ENCODE measurements at places on chromosomes 11 and 22. TPM values are rescaled to one million over a fixed set of nuclear protein-coding genes. Genes with fewer than 3 reads are reported as not detected.
A peak's percentile ranks its signal among the peaks of the same experiment; 100 is the strongest.

DNA sequence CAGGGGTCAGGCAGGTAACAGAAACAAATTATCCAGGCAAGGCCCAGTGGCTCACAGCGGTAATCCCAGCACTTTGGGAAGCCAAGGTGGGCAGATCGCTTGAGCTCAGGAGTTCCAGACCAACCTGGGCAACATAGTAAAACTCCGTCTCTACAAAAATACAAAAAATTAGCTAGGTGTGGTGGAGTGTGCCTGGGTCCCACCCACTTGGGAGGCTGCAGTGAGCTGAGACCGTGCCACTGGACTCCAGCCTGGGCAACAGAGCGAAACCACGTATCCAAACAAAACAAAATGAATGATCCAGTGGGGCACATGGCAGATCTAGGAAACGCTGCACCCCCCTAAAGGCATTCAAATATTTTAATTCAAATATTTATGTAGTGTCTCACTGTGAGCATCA is 9.9 kb downstream of the NUMA1 start:
- no peak for DNase-seq

DNA sequence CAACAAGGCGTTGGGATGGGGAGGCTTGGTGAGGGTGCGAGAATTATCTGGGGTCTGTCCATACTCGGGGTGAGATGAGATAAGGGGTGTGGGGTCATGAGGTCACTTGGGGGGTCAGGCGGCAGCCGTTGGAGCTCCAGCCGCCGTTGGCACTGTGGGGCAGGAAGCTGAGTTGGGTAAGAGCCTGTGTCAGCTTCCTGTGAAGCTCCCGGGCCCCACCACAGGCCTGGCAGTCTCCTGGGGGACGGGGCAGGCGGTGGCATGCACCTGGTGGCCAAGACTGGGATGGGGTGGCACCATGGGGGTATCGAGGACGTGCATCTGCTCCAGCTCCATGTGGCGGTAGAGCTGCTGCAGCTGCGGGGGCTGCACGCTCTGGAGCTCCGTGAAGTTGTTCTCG is 7.1 kb upstream of the MYBPC3 start:
- no peak for DNase-seq

- DNase-seq = peak; percentile 14
These were observed 8.7 kb upstream of the GDPD5 start for GRCh38 chr11:75534259-75535069.

DNA sequence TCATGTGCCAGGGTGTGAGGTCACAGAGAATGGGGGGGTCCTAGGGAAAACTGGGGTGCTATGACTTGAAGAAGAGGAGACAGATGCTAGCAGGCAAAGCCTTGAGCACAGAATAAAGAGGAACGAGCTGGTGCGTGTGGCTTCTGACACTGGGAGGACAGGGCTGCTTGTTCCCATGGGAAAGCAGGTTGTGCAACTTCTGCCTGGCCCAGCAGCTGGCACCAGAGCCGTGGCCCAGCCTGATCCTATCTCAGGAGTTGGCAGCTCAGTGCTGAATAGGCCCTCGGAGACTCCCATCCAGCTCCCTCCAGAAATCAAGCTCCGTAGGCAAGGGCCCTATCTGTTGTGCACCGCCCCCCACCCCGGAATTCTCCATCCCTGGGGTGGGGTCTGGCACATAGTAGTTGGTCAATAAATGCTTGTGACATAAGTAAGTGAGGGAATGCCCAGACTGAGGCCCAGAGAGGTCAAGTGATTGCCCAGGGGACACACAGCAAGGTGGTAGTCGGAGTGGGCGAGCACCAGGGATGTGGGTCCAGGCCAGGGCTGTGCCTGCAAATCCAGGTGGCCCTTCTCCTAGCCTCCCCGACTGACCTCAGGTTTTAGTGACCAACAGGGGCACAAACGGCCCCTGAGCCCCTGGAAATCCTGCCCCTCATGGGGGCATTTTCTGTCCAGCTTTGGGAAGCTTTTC is 19.5 kb upstream of the FADD start:
- DNase-seq = no peak

CCDC87 gene
- total RNA-seq = 0.11 TPM

IL17REL gene
- not detected for total RNA-seq

Data from GM23248 (cell line).